Activated CD4-positive, alpha-beta memory T cell treated with anti-CD3 and anti-CD28 coated beads, Interleukin-2, amount 10 ng/mL, durations not matched to agents 7 days and 5 days (primary cell): ENCODE measurements at places on chromosomes 3 and 15. TPM values are rescaled to one million over a fixed set of nuclear protein-coding genes. Genes with fewer than 3 reads are reported as not detected.

GRCh38 chr15:75532413-75533250 lies 46.5 kb downstream of the PTPN9 start:
- no peaks in the 10 kb centered on the region for H3K27me3 ChIP-seq
- H3K27ac ChIP-seq, result no peak overlapping the region
- DNase-seq, result no peak
- H3K36me3 ChIP-seq, result peaks cover 4% of the 10 kb centered on the region
- H3K4me1 ChIP-seq, result peaks cover 13% of the 10 kb centered on the region
- no peak overlapping the region for H3K4me3 ChIP-seq

DNA sequence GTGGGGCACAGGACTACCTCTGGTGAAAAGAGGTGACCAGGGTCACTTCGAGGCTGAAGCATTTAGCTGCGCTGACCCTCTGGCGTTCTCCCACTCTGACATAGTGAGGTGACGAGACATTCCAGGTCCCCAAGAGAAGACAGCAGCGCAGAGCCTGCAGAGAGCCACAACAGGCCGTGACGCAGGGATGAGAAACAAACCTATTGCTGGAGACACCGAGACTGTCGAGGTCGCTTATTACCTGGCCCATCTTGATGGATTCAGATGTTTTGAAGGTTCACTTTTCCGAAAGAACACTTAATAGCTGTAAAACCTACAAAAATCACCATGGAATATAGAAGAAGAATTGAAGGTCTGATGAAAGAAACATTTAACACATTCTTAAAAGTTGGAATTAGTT lies 466.3 kb downstream of the NR2F2 start:
- no peak for DNase-seq
- H3K4me3 ChIP-seq, result no peak overlapping the region
- no peaks in the 10 kb centered on the region for H3K4me1 ChIP-seq
- no peak overlapping the region for H3K27ac ChIP-seq

- H3K36me3 ChIP-seq, result peaks cover 19% of the 10 kb centered on the region
- H3K27me3 ChIP-seq, result no peaks in the 10 kb centered on the region
- H3K4me1 ChIP-seq, result peaks cover 16% of the 10 kb centered on the region
- no peak overlapping the region for H3K4me3 ChIP-seq
These were observed 25.4 kb downstream of the EHD4 start for GRCh38 chr15:41946970-41947369.

DNA sequence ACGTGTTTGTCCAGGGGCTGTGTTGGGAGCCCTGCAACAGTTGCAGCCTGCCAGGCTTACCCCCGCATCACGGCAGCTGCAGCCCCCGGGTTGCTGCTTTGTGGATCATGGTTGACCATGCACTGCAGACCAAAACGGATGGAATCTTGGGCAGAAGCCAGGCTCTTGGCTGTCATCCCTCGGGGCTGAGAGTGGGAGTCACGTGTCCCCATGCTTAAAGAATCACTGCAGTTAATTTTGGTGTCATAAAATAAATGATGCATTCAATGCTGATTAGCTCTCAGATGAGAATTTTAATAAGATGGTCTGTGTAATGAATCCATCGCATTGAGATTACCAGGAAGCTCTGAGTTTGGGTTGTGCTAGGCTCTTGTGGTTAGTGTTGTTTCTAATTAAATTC lies 115.6 kb downstream of the CHDH start:
- no peak for DNase-seq
- H3K4me3 ChIP-seq, result no peak overlapping the region
- H3K27ac ChIP-seq, result no peak overlapping the region
- no peaks in the 10 kb centered on the region for H3K36me3 ChIP-seq

GRCh38 chr3:43248185-43248583 lies 38.2 kb upstream of the SNRK start:
- DNase-seq, result no peak
- H3K36me3 ChIP-seq, result no peaks in the 10 kb centered on the region
- no peak overlapping the region for H3K4me3 ChIP-seq
- peaks cover 2% of the 10 kb centered on the region for H3K27me3 ChIP-seq

DNA sequence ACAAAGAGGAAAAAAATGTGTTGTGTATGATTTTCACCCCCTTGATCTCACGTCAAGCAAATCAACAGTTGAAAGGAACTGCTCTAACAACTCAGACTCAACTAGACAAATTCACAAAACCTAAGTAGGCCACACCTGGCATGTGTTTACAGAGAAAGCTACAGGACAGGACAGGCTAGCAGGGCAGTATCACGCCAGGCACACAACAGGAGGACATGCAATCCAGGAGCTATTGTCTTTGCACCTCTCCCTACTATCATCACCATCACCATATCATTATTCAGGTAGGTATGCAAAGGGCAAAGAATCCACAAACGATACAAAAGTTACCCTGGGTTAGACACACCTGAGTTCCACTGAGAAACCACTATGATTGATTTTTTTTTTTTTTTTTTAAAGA lies 86.4 kb downstream of the TBL1XR1 start:
- no peak overlapping the region for H3K27ac ChIP-seq
- H3K4me1 ChIP-seq, result peaks cover 49% of the 10 kb centered on the region
- H3K36me3 ChIP-seq, result peaks cover 10% of the 10 kb centered on the region
- DNase-seq, result no peak
- no peak overlapping the region for H3K4me3 ChIP-seq

GRCh38 chr15:38560456-38560926 lies 4.1 kb downstream of the RASGRP1 start:
- H3K27ac ChIP-seq, result peak overlapping the region; percentile 92
- peaks cover 67% of the 10 kb centered on the region for H3K4me1 ChIP-seq
- no peaks in the 10 kb centered on the region for H3K27me3 ChIP-seq
- H3K36me3 ChIP-seq, result peaks cover 85% of the 10 kb centered on the region
- DNase-seq, result no peak

GRCh38 chr3:54714035-54714434 lies 213.8 kb downstream of the LRTM1 start:
- DNase-seq, result no peak
- H3K27ac ChIP-seq, result no peak overlapping the region
- H3K36me3 ChIP-seq, result no peaks in the 10 kb centered on the region
- no peak overlapping the region for H3K4me3 ChIP-seq

GRCh38 chr15:78565951-78566774 lies 843 bp downstream of the CHRNA5 start:
- H3K4me1 ChIP-seq, result peaks cover 27% of the 10 kb centered on the region
- H3K36me3 ChIP-seq, result no peaks in the 10 kb centered on the region
- H3K27me3 ChIP-seq, result peaks cover 19% of the 10 kb centered on the region
- no peak overlapping the region for H3K27ac ChIP-seq
- DNase-seq, result no peak

- H3K4me1 ChIP-seq, result no peaks in the 10 kb centered on the region
- no peak overlapping the region for H3K4me3 ChIP-seq
- no peaks in the 10 kb centered on the region for H3K36me3 ChIP-seq
These were observed 68.8 kb downstream of the FSIP1 start for GRCh38 chr15:39713846-39714245.

ADPRH gene
- 8.8 TPM for total RNA-seq

PROK2 gene
- 2.8 TPM for total RNA-seq
